Smooth muscle cell of the coronary artery (primary cell): ENCODE measurements at places on chromosomes 5 and 9. TPM values are rescaled to one million over a fixed set of nuclear protein-coding genes. Genes with fewer than 3 reads are reported as not detected.

Gene SPINK4
- total RNA-seq: not detected in 2 replicates

Gene FOXD4
- 0.08 and 0.23 TPM in 2 replicates for total RNA-seq

Gene PCDHA1
- total RNA-seq: 0.08 TPM in 1 of 2 replicates, not detected in the other

Gene CDX1
- 0.12 and 0.15 TPM in 2 replicates for total RNA-seq

Gene MARCOL
- not detected in 2 replicates for total RNA-seq

Gene STPG3
- total RNA-seq: not detected in 2 replicates

Gene SLC36A3
- not detected in 2 replicates for total RNA-seq

Gene GRXCR2
- not detected in 2 replicates for total RNA-seq

Gene FABP6
- total RNA-seq: not detected in 2 replicates

Gene C9orf57
- total RNA-seq: not detected in 2 replicates

Gene PCDHA5
- 0.08 TPM in 1 of 2 replicates, not detected in the other for total RNA-seq
